ENCODE measurements at places on chromosomes 13 and 19. TPM values are rescaled to one million over a fixed set of nuclear protein-coding genes. Genes with fewer than 3 reads are reported as not detected.

- DNase-seq = no peak
These were observed 107.7 kb downstream of the SLC7A1 start for GRCh38 chr13:29487466-29488454.

DNA sequence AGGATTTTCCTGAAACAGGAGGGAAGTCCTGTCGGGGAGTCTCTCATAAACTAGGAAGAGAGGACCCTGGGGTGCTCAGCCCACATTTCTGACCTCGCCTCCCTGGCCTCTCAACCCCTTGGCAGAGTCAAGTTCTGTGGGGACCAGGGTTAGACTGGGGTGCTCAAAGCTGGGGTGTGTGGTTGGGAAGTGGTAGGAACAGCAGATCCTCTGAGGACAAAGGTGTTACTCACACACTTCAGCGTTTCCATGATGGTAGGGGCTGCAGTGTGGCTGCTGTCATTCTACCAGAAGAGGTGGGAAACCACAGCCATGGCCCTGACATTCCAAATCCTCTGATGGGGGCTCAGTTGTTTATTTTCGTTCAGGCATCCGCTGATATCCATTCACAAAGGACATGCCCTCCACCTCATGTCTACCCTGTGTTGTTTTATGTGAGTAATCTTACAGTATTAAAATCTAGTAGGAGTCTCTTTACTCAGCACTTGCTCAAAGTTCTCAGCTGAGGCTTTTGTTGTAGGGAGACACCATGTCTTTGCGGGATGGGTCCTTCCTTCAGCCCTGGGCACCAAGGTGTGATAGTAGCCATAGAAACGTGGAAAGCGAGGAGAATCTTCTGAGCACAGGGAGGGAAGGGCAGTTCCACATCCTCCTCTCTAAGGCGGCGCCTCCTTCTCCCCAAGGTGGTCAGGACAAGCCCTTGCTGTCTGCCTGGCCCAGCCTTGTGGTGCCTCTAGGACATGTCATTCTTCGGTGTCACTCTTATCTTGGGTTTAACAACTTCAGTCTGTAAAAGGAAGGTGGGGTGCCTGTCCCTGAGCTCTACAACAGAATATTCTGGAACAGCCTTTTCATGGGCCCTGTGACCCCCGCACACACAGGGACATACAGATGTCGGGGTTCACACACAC, 1.5 kb downstream of the KIR2DL3 start:
- DNase-seq = peak; percentile 8

GRCh38 chr13:76822698-76823267, 63.4 kb downstream of the KCTD12 start:
- no peak for DNase-seq

GRCh38 chr13:52736891-52737290, 2.7 kb downstream of the CNMD start:
- no peak for DNase-seq

DNA sequence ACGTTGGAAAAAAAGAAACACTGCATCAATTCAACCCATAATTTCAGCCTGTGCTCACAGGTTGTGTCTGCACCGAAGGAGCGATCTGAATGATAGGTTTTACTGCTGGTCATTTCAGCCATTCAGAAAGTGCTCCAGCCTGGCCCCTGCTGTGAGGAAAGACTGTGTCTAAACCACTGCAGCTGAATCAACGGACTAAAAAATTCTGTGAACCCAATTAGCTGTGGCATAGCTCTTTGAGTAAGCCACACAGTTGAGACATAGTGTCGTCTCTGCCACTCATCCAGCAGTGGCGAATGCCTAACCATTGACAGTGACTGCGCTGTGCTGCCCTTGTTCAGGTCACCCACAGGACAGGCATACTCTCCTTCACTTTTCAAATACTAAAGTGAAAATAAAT, 179.8 kb downstream of the COG6 start:
- no peak for DNase-seq

DNA sequence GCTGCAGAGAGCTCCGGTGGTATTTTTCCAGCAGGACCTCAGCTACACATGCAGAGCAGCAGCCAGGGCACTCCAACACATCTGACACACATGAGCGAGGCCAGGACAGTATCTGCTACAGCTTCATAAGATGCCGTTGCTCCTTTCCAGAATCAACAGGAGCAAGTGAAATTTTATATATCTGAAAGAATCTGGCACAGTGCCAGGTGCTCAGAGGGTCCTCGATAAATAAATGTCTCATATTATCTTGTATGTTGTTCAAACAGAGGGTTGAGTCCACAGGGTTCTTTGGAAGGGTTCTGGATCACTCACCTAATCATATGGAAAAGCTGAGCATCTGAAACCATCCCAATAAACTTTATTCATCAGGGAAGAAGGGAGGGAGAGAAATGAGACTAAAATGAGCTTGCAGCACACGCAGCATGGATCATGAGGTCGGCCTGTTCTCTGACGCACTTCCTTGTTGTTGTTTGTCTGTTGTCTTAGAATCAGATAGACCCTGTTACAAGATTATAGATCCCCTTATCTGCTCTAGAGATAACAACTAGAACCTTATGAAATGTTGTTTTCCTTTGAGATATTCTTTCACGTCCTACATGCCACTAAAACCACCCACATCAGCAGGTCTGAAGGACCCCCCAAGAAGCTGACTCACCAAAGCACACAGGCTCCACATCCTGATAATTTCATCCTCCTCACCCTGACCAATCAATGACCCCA, 3.2 kb upstream of the METTL21C start:
- no peak for DNase-seq

DNA sequence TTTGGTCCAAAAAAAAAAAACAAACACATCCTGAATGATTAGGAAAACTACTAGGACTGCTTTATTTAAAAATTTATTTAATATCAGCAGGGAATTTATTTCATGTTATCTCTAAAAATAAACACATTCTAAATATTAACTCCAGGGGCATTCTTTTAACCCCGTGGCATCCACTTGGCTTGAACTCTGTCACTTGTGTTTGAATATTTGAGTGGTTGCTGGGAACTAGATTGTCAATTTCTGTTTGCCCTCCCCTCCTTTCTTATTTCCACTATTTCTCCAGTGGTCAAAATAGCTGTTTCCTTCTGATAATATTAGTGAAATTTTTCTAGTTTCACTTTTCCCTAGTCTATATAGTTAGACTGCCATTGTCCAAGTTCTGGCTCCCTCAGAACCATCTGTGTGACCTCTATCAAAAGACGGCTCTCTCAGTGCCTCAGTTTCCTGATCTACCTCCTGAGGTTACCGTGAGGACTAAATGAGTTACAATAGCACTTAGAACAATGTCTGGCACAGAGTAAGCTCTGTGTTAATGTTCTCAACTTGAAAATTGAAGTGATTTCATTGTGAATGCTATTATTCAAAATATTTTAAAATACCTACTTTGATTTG, 107.3 kb downstream of the FGF14 start:
- no peak for DNase-seq

DNA sequence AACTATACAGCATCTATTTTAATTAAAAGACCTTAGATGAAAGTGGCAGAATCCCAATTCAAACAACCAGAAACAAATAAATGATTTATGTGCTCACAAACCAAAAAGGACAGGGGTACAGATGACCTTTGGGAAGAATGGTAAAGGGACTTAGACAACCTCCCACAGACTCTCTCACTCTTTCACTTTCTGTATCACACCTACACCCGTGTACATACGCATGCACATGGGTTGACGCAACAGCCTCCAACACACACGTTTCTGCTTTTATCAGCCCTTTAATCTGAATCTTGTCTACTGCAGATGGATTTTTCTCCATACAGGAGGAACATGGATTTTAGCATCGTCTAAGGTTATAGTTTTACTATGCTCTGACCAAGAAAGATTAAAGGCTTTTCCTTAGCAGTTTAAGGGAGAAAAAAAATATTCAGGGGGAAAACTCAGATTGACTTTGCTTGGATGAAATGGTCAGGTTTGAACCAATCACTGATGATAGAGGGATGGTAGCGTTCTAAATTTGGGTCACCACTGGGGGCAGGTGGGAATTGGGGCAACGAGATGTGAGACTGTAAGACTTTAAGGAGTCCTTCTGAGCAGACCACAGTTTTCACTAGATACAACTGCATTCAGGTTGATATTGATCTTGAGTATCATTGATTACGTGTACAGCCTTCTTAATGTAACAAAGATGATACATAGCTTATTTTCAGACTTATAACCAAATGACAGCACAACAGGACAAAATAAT, 166.1 kb downstream of the ITGBL1 start:
- DNase-seq = no peak

DNA sequence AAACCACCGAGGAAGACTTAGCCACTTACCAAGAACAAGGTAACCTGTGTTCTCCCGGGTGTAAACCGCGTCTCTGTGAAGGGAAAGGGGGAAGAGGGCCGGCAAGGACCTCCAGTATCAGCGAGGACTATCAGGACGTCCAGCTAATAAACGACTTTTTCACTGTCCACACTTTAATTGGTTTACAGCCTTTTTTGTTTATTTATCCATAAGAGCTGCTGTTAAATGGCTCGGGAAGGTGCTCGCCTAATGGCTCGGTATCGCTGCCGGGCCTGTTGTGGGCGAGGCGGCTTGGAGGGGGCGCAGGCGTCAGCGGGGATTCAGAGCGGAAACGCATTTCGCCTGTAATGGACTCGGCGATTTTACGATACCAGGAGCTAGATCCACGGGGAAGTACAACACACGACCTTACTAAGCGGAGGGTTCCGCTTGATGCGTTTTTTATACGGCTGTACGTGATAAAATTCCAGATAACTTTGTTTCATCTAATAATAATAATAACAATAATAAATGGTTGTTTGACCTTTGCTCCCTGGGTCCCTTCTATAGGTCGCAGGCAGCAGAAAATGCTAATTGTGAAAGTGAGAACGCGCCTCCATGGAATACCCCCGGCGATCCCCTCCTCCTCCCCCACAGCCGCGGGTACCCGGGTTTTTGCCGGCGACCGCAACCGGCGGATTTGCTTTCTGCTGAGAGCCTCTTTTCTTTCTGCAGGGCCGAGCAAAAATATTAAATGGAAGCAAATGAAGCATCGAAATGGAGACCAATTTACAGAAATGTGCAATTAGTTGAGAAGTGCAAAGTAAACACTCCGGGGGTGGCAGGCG, 2.5 kb upstream of the PDX1 start:
- DNase-seq = no peak

DNA sequence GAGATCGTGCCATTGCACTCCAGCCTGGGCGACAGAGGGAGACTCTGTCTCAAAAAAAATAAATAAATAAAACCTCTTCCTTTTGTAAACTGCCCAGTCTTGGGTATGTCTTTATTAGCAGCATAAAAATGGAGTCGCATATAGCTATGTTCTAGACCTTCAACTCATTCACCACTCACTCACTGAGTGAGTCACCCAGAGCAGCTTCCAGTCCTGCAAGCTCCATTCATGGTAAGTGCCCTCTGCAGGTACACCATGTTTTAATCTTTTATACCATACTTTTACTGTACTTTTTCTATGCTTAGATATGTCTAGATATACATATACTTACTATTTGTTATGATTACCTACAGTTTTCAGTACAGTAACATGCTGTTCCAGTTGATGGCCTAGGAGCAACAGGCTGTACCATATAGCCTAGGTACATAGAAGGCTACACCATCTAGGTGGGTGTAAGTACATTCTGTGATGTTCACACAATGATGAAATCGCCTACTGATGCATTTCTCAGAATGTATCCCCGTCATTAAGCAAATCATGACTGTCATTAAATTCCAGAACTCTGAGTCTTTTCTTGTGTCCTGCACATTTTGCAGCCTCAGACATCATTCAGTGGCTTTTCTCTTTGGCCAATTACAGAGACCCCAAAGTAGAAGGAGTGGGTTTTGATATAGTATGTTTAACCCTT, 13.7 kb upstream of the FARP1 start:
- no peak for DNase-seq

DNA sequence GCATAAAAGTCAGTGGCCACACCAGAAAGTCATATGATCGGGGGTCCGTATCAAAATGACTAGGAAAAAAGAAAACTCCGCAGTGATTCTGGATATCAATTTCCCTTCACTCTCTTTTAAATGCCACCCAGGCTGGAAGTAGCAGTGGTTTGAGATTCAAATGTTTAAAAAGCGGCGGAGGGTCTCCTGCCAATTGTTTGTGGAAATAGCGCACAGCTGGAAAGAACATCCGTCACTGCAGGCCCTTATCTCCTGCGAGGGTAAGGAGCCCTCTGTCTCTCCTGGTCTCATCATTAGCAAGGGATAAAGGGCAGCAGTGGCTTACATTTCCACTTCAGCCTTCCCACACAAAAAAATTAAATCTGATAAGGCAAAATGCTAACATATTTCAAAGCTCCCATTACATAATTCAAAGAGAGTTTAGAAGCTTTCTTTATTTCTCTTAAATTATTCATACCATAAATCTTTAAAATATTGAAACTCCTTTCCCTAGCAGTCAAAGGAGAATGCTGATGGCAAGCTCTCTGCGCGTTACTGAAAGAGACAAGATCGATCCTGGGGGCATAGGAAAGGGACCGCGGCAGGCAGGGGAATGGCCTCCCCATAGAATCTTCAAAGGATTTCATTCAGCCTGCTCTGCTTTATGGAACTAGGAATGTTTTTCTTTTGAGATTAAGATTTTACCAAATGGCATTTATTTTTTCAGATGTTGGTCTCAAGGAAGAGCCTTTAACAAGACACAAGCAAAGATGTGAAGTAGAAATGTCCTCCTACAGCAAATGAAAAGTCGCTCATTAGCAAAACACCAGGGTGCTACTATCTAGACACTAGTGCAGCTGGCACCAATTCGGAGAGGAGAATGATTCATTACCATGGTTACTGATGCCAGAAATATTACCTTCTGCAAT, 35.0 kb downstream of the AMER2 start:
- no peak for DNase-seq

DNA sequence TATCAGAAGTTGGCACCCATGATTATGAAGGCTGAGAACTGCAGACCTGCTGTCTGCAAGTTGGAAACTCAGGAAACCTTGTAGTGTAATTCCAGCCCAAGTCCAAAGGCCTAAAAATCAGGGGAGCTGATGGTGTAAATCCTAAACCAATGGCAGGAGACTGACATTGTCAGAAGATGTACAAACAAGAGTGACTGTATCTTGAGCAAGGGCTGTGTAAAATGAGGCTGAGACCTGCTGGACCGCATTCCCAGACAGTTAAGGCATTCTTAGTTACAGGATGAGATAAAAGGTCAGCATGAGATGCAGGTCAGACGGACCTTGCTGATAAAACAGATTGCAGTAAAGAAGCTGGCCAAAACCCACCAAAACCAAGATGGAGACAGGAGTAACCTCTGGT, 147.7 kb downstream of the COG6 start:
- DNase-seq = no peak

DNA sequence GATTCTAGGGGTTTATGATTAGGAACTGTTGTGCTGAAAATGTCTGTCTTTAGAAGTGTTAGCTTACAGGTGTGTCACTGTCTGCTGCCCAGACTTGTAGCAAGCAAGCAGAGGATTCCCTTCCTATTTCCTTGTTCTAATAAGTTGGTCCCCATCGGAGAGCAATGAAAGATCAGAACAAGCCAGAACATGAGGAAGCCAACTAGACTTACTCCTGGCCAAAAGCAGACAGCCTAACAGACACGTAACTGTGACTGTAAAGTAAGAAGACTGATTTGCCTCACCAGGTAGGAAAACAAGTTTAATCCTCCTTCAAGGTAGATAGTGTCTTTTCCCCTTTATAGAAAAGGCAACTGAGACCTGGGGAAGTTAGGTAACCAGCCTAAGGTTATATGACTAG, 12.5 kb downstream of the POLR1D start:
- no peak for DNase-seq

The MATK gene
- total RNA-seq = 1.7 TPM

The FFAR1 gene
- 2.1 TPM for total RNA-seq

The LGALS7B gene
- total RNA-seq = not detected

The ZNF491 gene
- 8.8 TPM for total RNA-seq

The SMIM44 gene
- not detected for total RNA-seq

Data from type B pancreatic cell (in vitro differentiated cells).